Transverse colon (tissue), 4 donors: ENCODE measurements at places on chromosomes 11 and 22.

- no peak for DNase-seq
Measured at GRCh38 chr11:71499546-71499945, 27.5 kb upstream of the KRTAP5-7 start.

DNA sequence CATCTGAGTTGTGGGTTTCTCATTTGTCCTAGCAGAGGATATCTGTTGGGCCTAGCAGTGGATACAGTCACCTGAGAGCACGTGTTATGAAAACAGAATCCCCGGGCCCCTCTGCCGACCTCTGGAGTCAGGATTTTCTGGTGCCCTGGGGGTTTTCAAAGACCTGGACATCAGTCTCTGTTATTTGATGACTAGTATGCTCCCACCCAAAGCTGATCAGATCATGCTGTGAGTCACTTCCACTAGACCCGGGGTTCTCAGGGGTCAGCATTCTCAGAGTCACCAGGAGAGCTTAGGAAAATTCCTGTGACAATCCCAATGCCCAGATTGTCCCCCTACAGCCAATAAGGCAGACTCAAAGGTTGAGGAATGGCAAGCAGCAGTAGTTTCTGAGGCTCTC lies 38.7 kb downstream of the KCNJ1 start:
- no peak for DNase-seq

DNA sequence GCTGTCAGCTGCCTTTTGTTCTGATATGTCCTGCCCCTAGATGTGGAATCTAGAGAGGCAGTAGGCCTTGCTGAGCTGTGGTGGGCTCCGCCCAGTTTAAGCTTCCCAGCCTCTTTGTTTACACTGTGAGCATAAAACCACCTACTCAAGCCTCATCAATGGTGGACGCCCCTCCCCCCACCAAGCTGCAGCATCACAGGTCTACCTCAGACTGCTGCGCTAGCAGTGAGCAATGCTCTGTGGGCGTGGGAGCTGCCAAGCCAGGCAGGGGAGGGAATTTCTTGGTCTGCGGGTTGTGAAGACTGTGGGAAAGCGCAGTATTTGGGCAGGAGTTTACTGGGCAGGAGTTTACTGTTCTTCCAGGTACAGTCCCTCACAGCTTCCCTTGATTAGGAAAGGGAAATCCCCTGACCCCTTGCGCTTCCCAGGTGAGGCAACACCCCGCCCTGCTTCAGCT lies 98.5 kb downstream of the SMCO4 start:
- DNase-seq = no peak

DNA sequence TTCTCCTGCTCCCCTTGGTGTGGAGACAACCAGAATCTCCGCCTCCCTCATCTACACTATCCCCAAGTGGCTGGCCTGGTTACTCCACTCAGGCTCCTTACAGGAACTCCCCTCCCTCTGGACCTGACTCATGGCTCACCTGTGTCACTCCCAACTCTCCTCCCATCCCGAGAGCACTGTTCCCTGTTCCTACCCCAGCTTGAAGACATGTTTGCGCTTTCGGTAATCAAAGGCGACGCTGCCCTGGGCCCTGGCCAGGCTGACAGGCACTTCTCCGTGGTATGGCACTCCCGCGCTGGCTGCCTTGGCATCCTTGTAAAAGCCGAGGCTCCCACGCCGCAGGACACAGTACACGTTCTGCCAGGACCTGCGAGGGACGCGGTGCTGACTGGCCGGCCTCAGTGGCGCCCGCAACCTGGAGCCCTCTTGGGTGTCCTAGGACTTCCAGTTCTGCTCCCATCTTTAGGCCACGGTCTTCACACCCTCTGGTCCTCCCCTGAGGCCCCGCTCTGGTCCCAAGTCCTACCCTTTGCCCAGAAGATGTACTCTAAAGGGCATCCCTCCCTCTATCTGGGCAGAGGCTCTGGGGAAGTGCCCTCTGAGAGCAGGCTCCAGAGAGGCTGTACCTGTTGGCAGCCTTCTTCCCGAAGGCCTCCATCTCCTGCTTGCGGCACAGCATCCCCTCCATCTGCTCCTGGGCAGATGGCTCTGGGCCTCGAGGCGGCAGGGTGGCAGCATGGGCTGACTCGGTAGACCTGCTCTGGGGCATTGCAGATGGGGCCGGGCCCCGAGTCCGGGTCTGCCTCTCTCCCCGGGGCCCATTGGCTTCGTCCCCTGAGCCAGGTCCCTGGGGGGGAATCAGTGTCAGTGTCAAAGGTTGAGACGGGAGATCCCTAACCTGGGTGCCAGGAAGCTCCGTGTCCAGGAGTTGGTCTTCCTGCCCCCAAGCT lies 9.4 kb upstream of the RBM4B start:
- DNase-seq = no peak

DNA sequence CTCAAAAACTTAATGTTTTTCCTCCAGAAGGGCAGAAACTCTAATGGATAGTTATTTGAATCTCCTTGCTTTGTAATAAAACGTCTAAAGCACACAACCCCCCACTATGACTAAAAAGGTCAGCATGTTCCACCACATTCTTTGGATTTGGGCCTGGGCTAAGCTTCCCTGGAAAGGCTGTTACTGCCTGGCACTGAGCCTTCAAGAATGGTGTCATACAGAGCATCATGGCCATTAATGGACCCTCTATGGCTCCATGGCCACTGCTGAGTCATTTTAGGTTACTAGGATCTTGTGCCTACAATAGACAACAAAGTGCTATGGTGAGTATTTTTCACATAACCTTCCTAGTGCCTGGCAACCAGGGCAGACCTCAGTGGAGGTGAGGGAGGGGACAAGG lies 242.6 kb upstream of the FAT3 start:
- DNase-seq = peak; percentile 36

DNA sequence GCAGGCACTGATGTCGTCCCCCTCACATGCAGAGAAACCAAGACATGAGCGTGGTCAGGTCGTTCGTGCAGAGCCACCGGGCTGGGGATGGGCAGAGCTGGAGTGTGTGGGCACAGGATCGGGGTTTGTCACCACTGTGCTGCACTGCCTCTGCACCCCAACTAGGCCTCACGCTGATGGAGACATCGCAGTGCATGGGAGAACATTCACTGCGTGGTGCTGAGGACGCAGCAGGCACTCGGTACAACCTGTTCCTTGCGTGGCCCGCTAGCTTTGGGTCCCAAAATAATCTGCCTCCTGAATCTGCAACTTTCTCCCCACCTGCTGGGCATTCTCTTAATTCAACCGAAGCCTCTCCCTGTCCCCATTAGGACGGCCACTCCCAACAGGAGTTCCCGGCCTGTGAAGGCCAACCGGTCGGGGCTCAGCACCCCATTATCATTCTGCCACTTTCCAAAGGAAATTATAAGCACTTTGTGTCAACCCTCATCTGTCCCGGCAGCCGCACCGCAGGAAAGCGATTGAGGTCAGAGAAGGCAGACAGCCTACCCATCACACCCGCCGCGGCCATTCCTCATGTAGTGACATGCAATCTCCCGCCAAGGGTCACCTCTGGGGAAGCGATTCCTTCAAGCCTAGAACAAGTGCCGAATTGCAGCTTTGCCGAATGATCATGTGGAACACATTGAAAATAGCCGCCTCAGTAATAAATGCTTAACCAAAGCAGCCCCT lies 490.4 kb downstream of the MN1 start:
- DNase-seq = no peak

DNA sequence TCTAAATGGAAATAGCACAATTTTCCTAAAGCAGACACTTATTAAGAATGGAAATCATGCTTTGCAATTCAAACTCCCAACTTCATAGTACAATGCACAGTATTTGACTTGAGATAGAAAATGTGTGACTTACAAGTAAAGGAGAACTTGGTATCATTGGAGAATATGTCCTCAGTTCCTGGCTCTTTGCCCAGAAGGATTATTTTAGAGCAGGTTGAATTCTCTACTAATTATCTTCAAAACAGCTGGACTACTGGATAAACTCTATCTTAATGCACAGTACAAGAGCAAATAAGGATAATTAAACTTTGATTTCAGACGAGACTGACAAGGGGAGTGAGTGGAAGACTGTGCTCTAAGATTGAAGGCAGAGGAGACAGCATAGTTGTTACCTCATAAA lies 839.4 kb downstream of the OPCML start:
- no peak for DNase-seq
